Renal cortical epithelial cell (primary cell): ENCODE measurements at places on chromosomes 12 and 14. TPM values are rescaled to one million over a fixed set of nuclear protein-coding genes. Genes with fewer than 3 reads are reported as not detected.

Gene ABHD12B
- total RNA-seq, result not detected in 2 replicates

Gene EML5
- total RNA-seq, result 0.55 and 2.4 TPM in 2 replicates

Gene SOAT2
- not detected in 2 replicates for total RNA-seq

Gene SLCO1A2
- 0.35 and 0.52 TPM in 2 replicates for total RNA-seq

Gene BEGAIN
- 0.35 and 1.0 TPM in 2 replicates for total RNA-seq

Gene AGAP2
- under 0.01 and 0.17 TPM in 2 replicates for total RNA-seq

Gene ADAMTS20
- total RNA-seq, result not detected in 2 replicates

Gene PRB2
- total RNA-seq, result not detected in 2 replicates

Gene ING4
- 45.3 and 67.6 TPM in 2 replicates for total RNA-seq

Gene ATP5F1B
- total RNA-seq, result 598 and 691 TPM in 2 replicates

Gene SERPINA4
- total RNA-seq, result 0.55 TPM in 1 of 2 replicates, not detected in the other

Gene COCH
- 1.0 and 27.1 TPM in 2 replicates for total RNA-seq

Gene EPYC
- not detected in 2 replicates for total RNA-seq

Gene AICDA
- total RNA-seq, result 0.30 and 0.52 TPM in 2 replicates

Gene OR4Q2
- not detected in 2 replicates for total RNA-seq

Gene ANO4
- 2.1 and 4.0 TPM in 2 replicates for total RNA-seq

Gene MIP
- total RNA-seq, result 0.15 TPM in 1 of 2 replicates, not detected in the other

Gene CFAP251
- total RNA-seq, result 2.4 and 16.5 TPM in 2 replicates

Gene MYL2
- total RNA-seq, result not detected in 2 replicates

Gene C12orf60
- total RNA-seq, result 1.2 and 2.3 TPM in 2 replicates
